ENCODE measurements at places on chromosomes 11 and 22.

GRCh38 chr11:121194731-121195596 is 93.9 kb downstream of the TECTA start:
- DNase-seq, result peak; percentile 41

GRCh38 chr11:17460406-17460805 is 16.2 kb downstream of the ABCC8 start:
- DNase-seq, result no peak

DNA sequence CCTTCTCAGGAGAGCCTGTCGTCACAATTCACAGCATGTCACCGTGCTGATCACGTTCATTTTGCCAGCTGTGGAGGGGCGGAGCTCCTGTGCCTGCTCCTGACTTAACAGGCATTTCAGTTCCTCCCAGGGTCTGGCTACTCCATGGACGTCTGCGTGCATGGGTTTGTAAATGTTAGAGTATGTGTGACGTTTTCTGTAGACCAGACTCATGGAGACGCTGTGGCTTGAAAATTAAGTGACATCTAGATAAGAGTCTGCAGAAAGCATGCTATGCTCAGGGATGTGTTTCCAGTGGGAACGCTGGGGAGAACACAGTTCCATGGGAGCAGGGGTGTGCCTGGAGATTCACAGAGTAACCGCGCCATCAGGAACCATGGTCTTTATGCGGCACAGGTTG is 804.0 kb downstream of the TBC1D22A start:
- DNase-seq, result no peak

DNA sequence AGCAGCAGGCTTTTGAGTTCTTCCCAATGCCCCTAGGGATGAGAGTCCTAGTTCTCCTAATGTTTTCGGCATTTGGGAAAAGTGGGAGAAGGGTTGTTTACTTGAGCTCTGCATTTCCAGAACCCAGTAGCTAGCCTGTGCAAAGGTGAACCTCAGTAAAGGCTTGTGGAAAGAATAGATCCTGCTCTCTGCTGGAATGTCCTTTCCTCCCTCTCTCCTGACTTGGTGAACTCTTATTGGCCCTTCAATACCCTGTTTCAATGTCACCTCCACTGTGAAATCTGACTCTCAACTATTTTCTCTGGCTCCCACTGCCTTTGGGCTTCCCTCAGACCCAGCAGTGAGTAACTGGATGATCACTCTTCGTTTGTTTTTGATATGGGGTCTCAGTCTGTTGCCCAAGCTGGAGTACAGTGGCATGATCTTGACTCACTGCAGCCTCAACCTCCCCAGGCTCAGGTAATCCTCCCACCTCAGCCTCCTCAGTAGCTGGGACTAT is 2.4 kb upstream of the UVRAG start:
- DNase-seq, result no peak

GRCh38 chr11:70155386-70155785 is 47.7 kb upstream of the FADD start:
- DNase-seq, result no peak

DNA sequence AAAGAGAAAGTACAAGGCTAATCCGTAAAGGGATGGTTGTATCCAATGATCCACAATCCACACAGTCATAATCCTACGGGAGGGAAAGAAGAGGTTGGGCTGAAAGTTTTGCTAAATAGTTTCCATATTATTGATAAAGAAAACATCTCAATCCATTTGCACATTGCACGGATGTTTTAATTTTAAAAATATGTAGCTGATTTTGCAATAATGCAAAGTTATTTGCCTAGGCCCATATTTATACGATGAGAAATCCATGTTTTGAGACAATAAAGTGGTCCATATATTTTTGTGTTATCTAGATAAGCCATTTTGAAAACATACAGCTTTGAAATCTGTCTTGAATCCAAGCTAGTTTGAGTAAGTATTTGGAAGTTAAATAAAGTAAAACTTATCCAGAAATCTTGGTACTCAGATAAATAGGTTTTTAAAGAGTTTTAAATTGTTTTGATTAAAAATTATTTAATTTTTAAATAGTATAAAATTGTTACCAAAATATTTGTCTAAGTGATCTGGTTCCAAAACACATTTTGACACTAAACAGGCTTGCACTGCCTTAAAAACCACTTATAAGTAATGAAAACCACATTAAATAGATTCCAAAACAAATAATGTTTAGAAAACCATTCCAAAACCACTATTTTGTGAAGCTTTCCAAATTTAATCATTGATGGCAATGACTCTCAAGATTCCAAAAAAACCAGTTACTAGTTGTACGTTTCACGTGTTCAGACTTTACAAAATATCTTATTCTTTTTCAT is 38.2 kb upstream of the PAMR1 start:
- DNase-seq, result no peak

- DNase-seq, result no peak
Observed at GRCh38 chr11:71218789-71219499, 33.4 kb downstream of the SHANK2 start.

- DNase-seq, result no peak
Observed at GRCh38 chr22:46070215-46070802, 80.0 kb upstream of the PPARA start.

- no peak for DNase-seq
Observed at GRCh38 chr11:65622011-65622410, 6.4 kb downstream of the PCNX3 start.

Data from central memory CD4-positive, alpha-beta T cell (primary cell).